Natural killer cell (primary cell): ENCODE measurements at places on chromosomes 7 and 10. TPM values are rescaled to one million over a fixed set of nuclear protein-coding genes. Genes with fewer than 3 reads are reported as not detected.

DNA sequence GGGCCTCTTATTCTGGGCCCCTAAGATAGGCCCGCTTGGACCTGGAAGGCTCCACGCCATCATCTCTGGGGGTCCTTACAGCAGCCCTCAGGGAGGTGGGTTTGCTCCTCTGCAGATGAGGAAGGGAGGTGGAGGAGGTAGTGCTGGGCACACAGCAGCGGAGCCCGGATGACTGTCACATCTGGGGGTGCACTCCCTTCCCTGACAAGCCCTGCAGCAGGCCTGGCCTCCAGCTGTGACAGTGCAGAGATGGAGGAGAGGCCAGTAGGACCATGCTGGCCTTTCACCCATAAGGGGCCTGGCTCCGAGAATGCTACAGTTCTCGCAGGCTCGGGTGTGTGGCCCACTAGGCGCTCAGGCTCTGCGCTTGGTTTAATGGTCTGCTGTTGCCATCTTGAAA lies 9.2 kb downstream of the GDF2 start:
- H3K36me3 ChIP-seq, result no peaks in the 10 kb centered on the region
- no peaks in the 10 kb centered on the region for H3K4me1 ChIP-seq
- H3K4me3 ChIP-seq, result no peak overlapping the region
- DNase-seq, result no peak
- H3K27ac ChIP-seq, result no peak overlapping the region

DNA sequence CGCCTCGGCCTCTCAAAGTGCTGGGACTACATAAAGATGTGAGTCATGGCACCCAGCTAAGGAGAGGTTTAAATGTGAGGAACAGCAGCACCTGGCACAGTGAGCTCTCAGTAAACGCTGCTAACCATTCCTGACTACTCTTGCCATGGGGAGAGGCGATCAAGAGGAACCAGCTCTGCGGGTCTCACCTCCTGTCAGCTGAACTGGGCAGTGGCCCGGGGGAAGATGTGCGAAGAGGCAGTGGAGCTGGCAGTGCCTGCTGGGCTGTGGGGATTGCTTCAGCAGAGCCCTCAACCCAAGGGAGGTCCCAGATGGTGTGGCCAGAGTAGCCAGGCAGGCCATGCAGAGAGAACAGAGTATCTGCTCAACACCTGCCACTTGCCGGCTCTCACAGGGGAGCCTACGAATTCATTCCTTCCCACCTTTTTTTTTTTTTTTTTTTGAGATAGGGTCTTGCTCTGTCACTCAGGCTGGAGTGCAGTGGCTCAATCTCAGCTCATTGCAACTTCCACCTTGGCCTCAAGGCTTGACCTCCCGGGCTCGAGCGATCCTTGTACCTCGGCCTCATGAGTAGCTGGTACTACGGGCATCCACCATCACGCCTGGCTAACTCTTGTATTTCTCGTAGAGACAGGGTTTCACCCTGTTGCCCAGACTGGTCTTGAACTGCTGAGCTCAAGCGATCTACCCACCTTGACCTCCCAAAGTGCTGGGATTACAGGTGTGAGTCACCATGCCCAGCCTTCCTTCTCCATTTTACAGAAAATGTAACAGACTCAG lies 6.8 kb downstream of the POLM start:
- peak overlapping the region; percentile 93 for H3K27ac ChIP-seq
- peaks cover 59% of the 10 kb centered on the region for H3K36me3 ChIP-seq
- no peak for DNase-seq
- H3K4me3 ChIP-seq, result no peak overlapping the region

GRCh38 chr7:150845421-150845861 lies 6.9 kb upstream of the AOC1 start:
- H3K4me1 ChIP-seq, result no peaks in the 10 kb centered on the region
- no peak overlapping the region for H3K4me3 ChIP-seq
- no peak for DNase-seq
- H3K27ac ChIP-seq, result no peak overlapping the region
- H3K27me3 ChIP-seq, result no peaks in the 10 kb centered on the region

GRCh38 chr10:74957285-74957961 lies 131.0 kb downstream of the KAT6B start:
- DNase-seq, result no peak
- peaks cover 2% of the 10 kb centered on the region for H3K36me3 ChIP-seq
- H3K4me1 ChIP-seq, result no peaks in the 10 kb centered on the region
- H3K27me3 ChIP-seq, result no peaks in the 10 kb centered on the region
- H3K4me3 ChIP-seq, result no peak overlapping the region

GRCh38 chr7:20114468-20114867 lies 102.7 kb downstream of the MACC1 start:
- H3K4me1 ChIP-seq, result no peaks in the 10 kb centered on the region
- no peaks in the 10 kb centered on the region for H3K36me3 ChIP-seq
- H3K27me3 ChIP-seq, result no peaks in the 10 kb centered on the region
- no peak for DNase-seq

- H3K27ac ChIP-seq, result no peak overlapping the region
- H3K27me3 ChIP-seq, result no peaks in the 10 kb centered on the region
- no peaks in the 10 kb centered on the region for H3K36me3 ChIP-seq
- H3K4me3 ChIP-seq, result no peak overlapping the region
- H3K4me1 ChIP-seq, result no peaks in the 10 kb centered on the region
- DNase-seq, result no peak
Measured at GRCh38 chr7:108094933-108095710, 35.0 kb downstream of the LAMB4 start.

- no peak overlapping the region for H3K27ac ChIP-seq
- no peaks in the 10 kb centered on the region for H3K4me1 ChIP-seq
- DNase-seq, result no peak
- H3K27me3 ChIP-seq, result no peaks in the 10 kb centered on the region
- H3K36me3 ChIP-seq, result no peaks in the 10 kb centered on the region
- H3K4me3 ChIP-seq, result no peak overlapping the region
Measured at GRCh38 chr7:41641665-41642014, 61.2 kb downstream of the INHBA start.

GRCh38 chr7:132059141-132059540 lies 502.7 kb upstream of the PODXL start:
- no peaks in the 10 kb centered on the region for H3K36me3 ChIP-seq
- DNase-seq, result no peak
- H3K4me3 ChIP-seq, result no peak overlapping the region
- H3K27me3 ChIP-seq, result no peaks in the 10 kb centered on the region

DNA sequence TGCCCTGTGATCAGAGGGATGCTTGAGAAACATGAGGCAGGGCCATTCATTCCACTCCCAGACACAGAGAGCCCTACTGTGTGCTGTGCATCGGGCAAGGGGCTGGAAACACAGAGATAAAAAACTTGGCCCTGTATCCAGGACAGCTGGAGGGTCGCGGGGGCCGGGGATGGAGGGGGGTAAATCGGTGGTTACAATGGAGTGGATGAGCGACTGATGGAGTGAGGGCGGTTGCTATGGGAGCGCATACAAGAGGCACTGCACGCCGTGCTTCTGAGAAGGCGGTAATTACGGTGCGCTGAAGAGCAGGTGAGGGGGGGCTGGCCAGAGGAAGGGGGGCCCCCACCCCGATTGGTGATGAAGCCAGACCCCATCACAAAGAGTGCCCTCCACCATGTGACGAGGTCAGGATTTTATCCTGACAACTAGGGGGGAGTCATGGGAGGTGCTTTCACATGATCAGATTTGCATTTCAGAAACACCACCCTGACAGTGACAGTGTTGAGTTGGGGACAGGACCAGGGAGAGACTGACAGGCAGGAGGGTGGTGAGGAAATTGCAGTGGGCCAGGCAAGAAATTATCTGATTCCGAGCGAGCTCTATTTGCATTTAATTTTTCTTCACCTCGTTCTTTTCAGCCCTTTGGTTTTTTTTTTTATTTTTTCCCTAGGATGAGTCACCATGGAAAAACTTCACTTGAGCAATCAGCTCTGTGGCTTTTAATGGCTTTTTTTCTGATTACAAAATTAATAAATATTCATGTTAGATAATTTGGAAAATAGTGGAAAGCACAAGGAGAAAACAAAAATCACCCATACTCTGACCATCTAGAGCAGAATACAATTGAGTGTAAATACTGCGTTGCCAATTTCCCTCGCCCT lies 7.8 kb downstream of the CPA5 start:
- no peak overlapping the region for H3K4me3 ChIP-seq
- no peak overlapping the region for H3K27ac ChIP-seq
- no peaks in the 10 kb centered on the region for H3K4me1 ChIP-seq
- H3K36me3 ChIP-seq, result no peaks in the 10 kb centered on the region

DNA sequence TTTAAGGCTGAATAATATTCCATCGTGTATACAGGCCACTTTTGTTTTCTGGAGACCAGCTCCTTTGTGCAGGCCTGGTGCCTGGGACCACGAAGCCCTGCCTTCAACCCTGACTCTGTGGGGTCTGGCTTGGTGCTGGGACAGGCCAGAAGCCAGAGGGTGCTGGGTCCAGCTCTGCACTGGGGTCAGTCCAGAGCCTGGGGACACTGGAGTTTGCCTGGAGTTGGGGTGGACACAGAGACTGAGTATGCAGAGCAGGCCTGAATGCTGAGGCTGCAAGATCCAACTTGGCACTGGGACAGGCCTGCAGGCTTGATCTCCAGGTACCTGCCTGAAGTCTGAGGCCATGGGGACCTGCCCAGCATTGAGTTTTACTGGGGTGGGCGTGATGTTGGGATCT lies 558.8 kb upstream of the CNTNAP2 start:
- H3K4me1 ChIP-seq, result no peaks in the 10 kb centered on the region
- H3K27ac ChIP-seq, result no peak overlapping the region
- H3K4me3 ChIP-seq, result no peak overlapping the region
- H3K27me3 ChIP-seq, result no peaks in the 10 kb centered on the region
- H3K36me3 ChIP-seq, result no peaks in the 10 kb centered on the region
- no peak for DNase-seq

DNA sequence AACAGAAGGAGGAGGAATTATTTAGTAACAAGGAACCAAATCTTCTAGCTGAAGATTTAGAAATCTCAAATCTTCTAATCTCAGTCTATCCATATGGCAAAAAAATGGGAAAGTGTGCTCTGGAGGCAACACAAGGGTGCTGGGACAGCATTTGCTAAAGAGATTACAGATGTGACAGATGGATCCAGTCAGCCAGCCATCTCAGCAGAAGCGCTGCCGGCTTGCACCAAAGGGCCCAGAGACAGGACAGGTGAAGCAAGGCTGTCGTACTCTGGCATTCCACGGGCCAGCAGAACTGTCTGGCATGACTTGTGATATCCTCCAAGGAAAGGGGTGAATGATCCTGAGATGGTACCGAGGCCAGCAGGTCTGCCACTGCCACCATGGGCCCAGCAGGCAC lies 45.7 kb upstream of the GJD4 start:
- peaks cover 4% of the 10 kb centered on the region for H3K4me1 ChIP-seq
- DNase-seq, result no peak
- H3K27me3 ChIP-seq, result no peaks in the 10 kb centered on the region
- peaks cover 2% of the 10 kb centered on the region for H3K36me3 ChIP-seq
- H3K4me3 ChIP-seq, result no peak overlapping the region

- H3K27ac ChIP-seq, result no peak overlapping the region
- no peak for DNase-seq
- no peaks in the 10 kb centered on the region for H3K27me3 ChIP-seq
Measured at GRCh38 chr7:110944966-110945644, 145.8 kb upstream of the LRRN3 start.

GRCh38 chr10:17239345-17240085 lies 11.5 kb downstream of the VIM start:
- no peaks in the 10 kb centered on the region for H3K4me1 ChIP-seq
- H3K4me3 ChIP-seq, result no peak overlapping the region
- no peak for DNase-seq
- peaks cover 41% of the 10 kb centered on the region for H3K36me3 ChIP-seq
- H3K27me3 ChIP-seq, result no peaks in the 10 kb centered on the region

GRCh38 chr10:132939957-132940790 lies 2.2 kb downstream of the CFAP46 start:
- H3K27me3 ChIP-seq, result peaks cover 9% of the 10 kb centered on the region
- H3K4me3 ChIP-seq, result no peak overlapping the region

BTBD16 gene
- total RNA-seq, result not detected

CFAP70 gene
- 0.28 TPM for total RNA-seq

ADAM12 gene
- 1.8 TPM for total RNA-seq

HOXA13 gene
- not detected for total RNA-seq

RPS24 gene
- total RNA-seq, result 981 TPM

OR9A2 gene
- total RNA-seq, result not detected
